ENCODE measurements at places on chromosomes 7 and 10.

GRCh38 chr7:122762071-122762470 lies 59.3 kb upstream of the RNF148 start:
- no peak for DNase-seq

DNA sequence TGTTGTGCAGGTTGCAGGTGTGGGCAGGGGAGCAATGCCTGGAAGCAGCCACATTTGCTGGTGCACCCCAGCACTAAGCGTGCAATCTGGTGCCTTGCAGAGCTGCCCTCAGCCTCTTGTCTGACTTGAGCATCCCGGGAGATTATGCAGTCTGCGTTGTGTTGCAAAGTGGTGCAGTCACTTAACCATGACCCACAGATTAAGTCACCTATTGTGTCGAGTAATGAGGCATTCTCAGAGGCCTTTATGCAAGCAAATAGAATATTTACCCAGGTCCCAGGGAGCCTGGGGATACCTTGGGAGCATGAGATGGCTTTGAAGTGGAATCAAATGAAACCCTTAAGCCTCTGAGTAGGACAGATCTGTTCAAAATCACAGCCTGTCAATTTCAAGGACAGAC lies 529.0 kb downstream of the TYW1 start:
- DNase-seq: no peak

DNA sequence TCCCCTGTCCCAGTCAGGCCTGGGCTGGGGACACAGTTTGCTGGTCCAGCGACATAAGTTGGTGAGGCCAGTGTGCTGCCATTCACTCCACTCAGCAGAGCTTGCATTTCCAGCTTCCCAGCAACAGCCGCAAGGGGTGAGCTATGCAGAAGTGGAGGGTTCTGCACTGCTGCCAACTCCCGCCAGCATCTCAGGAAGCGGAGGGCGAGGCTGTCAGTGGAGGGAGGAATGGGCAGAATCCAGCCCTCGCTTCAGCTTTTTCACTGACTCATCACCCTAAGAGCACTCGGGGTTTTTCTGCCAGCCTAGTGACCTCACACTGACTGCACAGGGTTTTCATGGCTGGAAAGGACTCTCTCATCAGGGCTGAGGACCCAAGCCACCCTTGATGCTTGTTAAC lies 625.1 kb upstream of the MKI67 start:
- DNase-seq: no peak

DNA sequence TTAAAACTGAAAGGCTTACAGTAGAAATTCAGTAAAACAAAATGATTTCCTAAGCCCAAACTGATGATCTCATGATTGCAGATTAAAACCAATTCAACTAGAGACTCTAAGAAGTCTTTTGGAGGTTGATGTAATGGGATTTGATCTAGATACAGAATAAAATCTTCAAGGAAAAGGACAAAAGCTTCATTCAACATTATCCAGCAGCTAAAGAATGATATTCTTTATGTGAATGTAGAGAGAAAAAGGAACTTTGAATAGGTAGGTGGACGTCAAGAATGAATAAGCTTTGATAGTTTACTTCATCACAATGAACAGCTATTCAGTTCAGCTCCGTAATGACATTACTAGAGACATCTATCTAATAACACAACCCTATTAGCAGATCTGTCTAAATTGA lies 744.4 kb downstream of the PHTF2 start:
- no peak for DNase-seq

DNA sequence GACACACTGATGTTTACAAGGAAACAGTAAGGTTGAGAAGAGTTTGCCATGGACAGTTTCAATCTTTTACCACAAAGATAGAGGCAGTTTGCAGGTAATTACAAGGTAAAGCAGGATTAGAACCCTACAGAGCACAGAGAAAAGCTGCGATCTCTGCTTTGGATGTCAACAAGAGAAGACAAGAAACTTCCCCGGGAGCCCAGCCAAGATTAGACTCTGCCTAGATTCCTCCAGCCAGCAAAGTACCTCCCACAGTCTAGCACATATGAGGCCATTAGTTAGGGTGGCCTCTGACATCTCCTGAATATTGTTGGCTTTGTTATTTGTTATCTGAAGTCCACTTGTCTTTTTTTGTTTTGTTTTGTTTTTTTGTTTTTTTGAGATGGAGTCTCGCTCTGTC lies 178.1 kb downstream of the CALN1 start:
- no peak for DNase-seq

- no peak for DNase-seq
Measured at GRCh38 chr10:60384708-60385398, 4.8 kb downstream of the ANK3 start.

DNA sequence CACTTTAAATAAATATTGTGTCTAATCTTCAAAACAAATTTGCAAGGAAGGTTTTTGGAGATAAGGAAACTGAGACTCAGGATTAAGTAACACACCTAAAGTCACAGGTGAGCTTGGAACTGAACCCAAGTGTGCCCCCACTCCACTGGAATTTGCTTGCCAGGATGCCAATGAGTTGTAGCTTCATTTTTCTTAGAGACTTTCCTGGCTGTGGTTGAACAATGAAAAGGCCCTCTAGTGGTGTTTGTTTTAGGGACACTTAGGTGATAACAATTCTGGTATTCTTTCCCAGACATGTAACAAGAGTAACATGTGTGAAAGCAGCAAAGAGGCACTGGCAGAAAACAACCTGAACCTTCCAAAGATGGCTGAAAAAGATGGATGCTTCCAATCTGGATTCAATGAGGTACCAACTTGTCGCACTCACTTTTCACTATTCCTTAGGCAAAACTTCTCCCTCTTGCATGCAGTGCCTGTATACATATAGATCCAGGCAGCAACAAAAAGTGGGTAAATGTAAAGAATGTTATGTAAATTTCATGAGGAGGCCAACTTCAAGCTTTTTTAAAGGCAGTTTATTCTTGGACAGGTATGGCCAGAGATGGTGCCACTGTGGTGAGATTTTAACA lies 1.5 kb downstream of the IL6 start:
- DNase-seq: no peak

- DNase-seq: no peak
Measured at GRCh38 chr7:92939666-92940360, 103.4 kb upstream of the CDK6 start.

GRCh38 chr10:75136346-75136745 lies 24.9 kb downstream of the SAMD8 start:
- no peak for DNase-seq

DNA sequence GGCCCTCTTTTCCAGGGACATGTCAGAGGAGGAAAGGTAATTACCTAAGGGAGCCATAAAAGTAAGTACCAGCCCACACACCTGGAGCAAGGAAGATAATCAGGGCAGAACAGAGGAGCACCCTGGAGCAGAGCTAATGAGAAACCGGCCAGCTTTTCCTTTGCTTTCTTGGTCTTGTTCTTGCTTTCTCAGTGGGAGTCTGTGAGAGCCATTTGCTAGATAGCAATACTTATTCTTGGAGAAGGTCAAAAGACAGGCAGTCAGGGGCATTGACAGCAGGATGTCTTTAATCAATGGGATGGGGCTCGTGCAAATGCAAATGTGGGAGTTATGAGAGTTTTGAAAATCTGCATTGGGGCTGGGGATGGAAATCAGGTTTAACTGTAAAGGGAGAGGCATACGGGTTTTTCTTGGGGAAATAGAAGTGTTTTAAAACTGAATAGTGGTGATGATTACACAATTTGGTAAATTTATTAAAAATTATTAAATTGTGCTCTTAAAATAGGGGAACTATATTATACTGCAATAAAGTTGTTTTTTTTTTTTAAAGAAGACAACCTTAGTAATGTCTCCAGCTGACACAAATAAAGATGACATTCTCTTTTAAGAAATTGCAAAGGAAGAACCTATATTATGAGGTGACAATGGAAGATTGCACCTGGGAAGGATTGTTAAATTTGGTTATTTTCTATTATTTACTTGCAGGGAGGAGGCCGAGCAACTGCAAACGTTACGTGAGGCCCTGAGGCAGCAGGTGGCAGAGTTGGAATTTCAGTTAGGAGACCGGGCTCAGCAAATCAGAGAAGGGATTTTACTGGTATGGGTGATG lies 35.6 kb upstream of the PPP1R17 start:
- no peak for DNase-seq

DNA sequence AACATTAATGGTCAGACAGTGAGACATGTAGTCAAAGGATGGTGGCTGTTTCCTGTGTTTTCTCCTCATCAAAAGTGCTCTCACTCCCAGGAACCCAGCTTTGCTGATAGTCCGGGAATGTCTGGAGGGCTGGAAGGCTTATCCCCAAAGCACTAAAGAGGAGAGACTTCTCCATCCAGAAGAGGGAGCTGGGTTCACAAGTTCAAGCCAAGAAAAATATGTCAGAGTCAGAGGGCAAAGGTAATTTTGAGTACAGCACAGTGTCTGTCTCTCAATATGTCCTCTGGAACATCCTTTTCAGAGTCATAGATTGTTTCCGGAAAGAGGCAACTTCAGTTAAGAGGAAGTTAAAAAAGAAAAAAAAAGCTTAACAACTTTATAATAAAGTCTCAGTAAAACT lies 281.5 kb upstream of the PHYHIPL start:
- DNase-seq: no peak

DNA sequence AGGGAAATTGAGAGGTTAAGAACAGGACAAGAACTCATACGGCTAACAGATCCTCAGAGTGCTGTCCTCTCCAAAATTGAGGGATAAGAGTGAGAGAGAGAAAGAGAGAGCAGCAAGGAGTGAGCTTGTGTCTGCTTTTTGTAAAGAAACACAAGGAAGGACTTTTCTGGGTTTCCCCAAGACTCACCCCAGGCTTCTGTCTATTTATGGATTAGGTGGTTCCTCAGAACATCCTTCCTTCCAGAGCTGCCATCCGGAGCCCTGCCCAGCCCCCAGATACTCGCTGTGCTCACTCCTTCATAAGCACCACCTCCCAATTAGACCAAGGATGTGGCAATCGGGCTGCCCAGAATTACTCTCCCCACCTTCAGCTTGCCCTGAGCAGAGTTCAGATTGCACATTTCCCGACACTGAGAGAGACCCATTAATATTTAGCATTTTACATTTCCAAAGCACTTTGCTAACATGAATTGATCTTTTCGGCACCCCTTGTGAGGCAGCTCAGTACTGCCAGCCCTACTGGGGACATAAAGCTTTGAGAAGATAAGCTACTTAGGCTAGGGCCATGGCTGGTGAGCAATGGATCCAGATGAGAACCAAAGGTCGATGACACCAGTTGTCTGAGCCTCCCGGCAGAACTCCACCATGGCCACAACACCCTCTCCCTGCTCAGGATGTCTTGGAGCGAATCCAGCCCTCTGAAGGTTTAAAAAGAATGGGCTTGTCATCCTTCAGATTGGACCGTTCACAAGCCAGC lies 19.2 kb upstream of the R3HCC1L start:
- no peak for DNase-seq

- no peak for DNase-seq
Measured at GRCh38 chr10:26048756-26049155, 114.7 kb downstream of the MYO3A start.
